ENCODE measurements at places on chromosomes 2 and 18.

- no peak for DNase-seq
Measured at GRCh38 chr18:51915176-51915575, 424.8 kb upstream of the DCC start.

DNA sequence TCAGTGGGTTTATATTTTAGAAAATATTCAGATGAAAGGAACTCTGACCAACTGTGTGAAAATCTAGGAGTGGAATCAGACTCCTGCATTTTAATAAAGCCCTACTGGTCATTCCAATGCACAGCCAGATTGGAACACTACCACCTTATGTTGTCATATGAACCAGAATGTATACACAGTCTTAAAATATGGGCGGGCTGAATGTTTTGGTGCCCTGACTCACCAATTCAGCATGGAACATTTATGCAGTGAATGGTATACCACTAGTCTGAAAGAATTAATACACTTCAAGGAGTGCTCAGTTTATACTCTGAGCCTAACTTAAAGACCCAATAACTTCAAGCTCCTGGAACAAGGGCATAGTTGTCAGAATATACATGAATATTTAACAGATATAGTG is 280.9 kb upstream of the TCF4 start:
- no peak for DNase-seq

- no peak for DNase-seq
Measured at GRCh38 chr2:223787358-223787757, 50.0 kb downstream of the AP1S3 start.

- DNase-seq: no peak
Measured at GRCh38 chr2:136013136-136013685, 27.8 kb upstream of the DARS1 start.

- DNase-seq: no peak
Measured at GRCh38 chr18:64713284-64713683, 564.4 kb upstream of the LINC00305 start.

DNA sequence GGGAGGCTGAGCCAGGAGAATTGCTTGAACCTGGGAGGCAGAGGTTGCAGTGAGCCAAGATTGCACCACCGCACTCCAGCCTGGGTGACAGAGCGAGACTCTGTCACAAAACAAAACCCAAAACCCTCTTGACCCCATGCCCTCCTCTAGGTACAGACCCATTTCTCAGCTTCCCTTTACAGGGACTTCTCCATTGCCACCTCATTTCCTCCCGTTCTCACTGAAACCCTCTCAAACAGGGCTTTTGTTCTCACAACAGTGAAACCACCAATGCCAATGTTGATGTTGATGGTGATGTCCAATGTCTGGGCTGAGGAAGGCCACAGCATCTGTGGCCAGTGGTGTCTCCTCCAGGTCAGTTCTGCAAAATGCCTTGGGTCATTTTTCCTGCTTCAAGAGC is 69.0 kb upstream of the ZCCHC2 start:
- DNase-seq: no peak

DNA sequence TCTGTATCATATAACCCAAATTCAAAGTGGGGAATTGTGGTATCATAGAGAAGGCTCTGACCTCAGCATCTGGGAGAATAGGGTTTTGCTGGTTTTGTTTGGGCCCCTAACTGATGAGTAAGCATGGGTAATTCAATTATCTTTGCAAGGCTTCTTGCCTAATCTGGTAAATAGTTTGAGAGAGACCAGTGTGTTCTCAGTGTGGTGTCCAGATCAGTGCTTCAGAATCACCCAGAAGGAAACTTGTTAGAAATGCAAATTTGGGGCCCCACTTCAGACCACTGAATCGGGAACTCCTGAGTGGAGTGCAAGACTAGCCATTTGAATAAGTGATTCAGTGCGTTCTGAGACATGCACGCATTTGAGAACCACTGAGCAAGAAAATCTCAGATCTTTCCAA is 282.7 kb downstream of the EPHA4 start:
- DNase-seq: no peak

DNA sequence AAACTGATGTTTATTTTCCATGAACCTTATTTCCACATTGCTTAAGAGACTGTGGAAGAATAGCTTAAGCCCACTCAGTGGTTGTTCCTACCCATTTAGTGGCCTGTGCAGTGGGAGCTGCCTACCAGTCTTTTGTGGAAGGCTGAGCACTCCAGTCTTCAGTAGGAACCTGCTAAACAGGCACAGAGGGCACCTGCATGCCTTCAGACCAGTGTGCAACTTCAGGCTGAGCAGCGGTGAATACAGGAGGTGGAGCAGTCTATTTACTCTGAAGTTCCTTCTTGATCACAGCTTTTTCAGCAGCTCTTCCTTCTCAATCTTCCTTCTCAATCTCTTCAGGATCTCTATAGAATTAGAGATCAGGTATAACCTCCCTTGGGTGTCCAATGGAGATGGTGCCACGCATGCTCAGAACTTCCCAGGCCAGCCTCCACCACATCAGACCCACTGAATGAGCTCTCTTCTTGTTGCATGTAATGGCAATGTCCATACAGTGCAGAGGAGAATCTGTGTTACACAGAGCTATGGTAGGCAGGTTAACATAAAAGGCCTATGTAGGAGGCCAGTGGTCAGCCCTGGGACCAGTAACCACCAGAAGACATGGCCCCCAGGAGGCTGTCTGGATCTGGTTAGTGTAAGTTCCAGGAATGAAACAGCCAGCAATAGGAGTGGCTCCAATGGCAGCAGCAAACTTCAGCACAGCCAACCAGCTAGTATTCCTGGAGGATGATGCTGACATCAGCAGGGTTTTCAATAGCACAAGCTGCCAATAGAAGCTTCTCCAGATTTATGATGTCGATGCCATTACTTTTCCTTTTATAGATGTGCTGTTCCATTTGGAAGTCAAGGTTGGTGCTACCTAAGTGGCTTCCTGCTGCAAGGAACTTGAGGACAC is 47.9 kb upstream of the MAT2A start:
- DNase-seq: no peak

- DNase-seq: no peak
Measured at GRCh38 chr18:58666176-58666575, 5.1 kb upstream of the MALT1 start.

- no peak for DNase-seq
Measured at GRCh38 chr2:221897718-221898117, 325.6 kb upstream of the EPHA4 start.

- DNase-seq: no peak
Measured at GRCh38 chr2:70201831-70202230, 11.0 kb upstream of the C2orf42 start.

DNA sequence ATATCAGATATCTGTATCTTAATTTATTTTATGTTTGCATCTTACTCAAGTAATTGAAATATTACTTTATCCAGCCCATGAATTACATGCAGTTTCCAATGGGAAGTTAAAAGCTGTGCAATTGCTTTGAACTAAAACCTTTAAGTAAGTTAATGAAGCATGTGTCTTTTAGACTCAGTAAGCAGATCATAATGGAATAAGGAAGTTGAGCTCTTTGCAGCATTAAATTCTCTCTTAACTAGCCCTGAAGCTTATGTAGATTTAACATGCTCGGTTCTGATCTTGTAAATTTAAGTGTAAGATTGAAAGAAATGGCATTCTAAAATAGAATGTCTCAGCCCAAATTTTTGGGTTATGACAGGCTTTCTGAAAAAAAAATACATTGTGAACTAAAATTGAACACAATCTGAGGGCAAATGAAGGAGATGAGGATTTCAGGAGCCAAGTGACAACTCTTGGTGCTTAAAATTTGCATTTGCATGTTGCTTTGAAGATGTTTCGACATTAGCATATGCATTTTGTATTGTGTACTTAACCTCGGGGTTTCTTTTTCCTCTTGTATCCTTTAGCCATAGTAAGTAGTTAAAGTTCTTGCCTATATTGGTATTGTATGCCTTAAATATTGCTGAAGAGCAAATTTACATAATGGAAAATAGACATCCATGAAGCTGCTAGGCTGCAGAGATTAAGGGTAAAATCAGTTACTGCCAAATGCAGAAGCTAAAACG is 297.8 kb upstream of the KCNJ3 start:
- DNase-seq: no peak

DNA sequence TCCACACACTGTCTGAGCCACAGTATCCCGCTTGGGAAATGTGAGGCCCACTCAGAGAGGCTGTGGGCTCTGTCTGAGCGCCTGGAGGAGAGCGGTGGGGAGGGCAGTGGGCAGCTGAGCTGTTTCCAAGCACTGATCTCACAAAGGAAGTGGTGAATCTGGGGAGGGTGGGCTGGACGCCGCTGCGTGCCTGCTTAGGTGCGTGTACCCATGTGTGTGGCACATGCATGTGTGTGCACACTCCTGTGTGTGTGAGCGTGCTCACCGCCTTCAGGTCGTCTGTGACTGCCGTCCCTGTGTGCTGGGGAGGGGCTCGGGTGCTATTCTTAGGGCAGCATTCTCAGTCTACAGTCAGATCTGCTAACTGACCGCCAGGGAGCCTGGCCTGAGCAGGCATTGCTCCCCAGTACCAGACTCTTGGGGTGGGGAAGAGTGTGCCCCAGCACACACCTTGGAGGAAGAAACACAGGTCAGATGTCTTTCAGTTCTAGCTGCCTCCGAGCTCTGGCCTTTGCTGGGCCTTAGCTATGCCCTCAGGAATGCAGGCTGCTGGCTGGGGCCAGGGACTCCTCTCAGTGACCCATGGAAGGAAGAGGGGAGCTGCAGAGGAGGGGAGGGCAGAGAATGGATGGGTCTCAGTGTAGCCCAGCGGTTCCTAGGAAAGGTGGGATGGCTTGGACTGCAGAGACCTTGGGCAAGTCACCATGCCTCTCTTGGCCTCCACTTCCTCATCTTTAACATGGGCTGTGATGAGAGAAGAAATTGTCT is 31.4 kb downstream of the KCNIP3 start:
- no peak for DNase-seq

- DNase-seq: no peak
Measured at GRCh38 chr2:207883002-207883780, 113.5 kb upstream of the FZD5 start.

GRCh38 chr18:54931152-54931551 is 28.1 kb downstream of the CCDC68 start:
- DNase-seq: no peak

- no peak for DNase-seq
Measured at GRCh38 chr2:73032702-73033097, 38.8 kb downstream of the SFXN5 start.

- DNase-seq: no peak
Measured at GRCh38 chr2:98697651-98698337, 33.1 kb downstream of the MGAT4A start.

- DNase-seq: no peak
Measured at GRCh38 chr18:41642756-41643155, 312.3 kb upstream of the PIK3C3 start.

- DNase-seq: no peak
Measured at GRCh38 chr2:85813211-85813981, 59.6 kb downstream of the ATOH8 start.

DNA sequence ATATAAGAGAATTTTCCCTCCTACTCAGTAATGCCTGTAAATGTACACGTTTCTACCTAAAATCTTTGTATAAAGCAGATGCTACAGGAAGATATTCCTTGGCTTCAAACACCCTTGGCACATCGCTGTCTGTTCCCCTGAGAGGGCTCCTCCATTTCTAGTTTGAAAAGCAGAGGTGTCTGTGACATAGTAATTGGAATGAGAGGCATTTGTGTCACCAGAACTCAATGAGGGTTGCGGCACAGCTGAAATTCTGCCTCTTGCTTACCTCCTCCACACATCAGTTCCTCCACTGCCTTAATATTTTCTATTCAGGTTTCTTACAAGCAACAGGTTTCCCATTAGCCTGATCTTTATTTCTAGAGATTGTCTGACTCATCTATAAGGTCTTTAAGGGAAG is 359.9 kb upstream of the DCC start:
- DNase-seq: no peak

DNA sequence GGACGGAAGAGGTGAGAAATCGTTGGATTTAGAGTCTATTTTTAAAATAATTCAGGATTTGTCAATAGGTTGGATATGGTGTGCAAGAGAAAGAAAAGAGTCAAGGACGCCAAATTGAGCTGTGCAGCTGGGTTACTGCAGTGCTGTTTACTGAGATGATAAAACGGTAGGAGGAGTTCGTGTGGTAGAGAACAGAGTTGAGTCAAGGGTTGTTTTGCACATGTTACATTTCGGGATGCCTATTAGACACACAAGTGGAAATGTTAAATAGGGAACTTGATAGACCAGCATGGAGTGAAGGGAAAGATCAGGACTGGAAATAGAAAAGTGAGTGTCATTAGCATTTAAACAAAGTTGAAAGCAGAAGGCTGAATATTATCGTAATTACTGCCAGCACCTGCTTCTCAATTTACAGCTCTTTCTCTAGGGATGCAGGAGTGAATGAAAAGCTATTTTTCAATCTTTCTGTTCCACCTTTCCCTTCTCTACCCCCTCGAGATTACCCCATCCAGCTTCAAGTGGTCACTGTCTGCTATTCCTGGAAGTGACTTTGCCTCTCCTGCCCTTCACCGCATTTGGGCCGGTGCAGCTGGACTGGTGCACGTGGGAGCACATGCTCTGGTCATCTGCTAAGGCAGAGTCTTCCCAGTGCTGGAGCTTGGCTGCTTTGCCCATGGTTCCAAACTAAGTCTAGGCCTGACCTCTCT is 30.3 kb downstream of the GPR75 start:
- no peak for DNase-seq

DNA sequence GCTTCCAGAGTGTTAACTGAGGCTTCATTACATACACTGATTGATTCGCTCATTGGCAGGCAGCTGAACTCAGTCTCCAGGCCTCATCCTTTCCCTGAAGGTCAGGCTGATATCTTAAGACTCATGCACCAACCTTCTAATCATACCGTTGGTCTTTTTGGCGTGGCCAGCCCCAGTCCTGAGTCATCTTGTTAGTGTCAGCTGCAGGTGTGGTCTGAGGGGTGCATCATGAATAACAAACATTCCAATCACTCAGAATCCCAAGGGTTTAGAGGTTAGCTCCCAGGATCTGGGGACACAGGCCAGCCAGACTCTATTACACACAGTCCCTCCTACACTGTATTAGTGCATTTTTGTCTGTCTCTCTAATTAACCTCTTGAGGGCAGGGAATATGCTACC is 271.5 kb downstream of the HRH4 start:
- no peak for DNase-seq

DNA sequence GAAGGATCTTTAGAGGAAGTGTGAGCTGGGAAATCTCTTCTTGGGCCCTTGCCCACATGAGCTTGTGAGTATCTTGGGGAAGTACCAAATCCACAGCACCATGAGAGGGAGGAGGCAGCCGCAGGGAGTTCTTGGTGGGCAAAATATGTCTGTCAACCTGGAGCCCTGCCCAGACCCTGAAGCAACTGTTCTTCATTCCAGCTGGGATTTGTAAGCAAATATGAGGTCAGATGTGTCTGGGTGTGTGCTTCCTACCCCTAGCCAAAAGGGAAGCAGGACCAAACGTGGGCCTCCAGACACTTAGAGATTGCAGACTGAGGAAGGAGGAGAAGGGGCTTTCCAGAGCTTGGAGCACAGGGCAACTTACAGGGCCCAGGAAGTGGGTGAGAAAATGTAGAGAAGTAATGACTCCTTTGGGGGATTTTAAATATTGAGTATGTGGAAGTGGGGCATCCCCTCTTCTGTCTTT is 41.9 kb downstream of the TMEM247 start:
- no peak for DNase-seq

DNA sequence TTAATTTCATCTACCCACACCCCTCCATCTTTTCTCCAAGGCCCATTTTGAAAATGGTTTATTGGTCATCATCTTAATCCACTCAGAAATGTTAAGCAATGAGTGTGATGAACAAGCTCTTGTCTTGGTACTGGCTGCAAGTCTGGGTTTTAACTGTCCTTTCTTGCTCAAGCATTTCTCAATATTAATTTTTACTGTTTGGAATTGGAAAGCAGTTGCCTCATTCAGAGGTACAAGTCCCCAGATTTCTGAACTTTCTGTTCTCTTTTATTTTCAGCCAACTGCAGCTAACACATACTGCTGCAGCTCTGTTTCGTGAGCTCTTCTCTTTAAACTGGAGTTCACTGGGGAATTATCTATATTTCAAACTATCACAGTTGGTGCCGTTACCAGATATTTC is 99.4 kb upstream of the TEX51 start:
- no peak for DNase-seq

Measured in stimulated activated CD8-positive, alpha-beta memory T cell treated with anti-CD3 and anti-CD28 coated beads, Interleukin-4, amount 100 ng/mL, for 4 hours (primary cell).